ENCODE measurements at places on chromosomes 4 and X. TPM values are rescaled to one million over a fixed set of nuclear protein-coding genes. Genes with fewer than 3 reads are reported as not detected.

The ARMCX4 gene
- total RNA-seq = 4.5 TPM

The POLA1 gene
- total RNA-seq = 23.0 TPM

The CXorf49B gene
- not detected for total RNA-seq

The UCP1 gene
- total RNA-seq = not detected

The SNCA gene
- total RNA-seq = 67.6 TPM

The DHX15 gene
- total RNA-seq = 145 TPM

The HERC3 gene
- 15.3 TPM for total RNA-seq

The XG gene
- 0.49 TPM for total RNA-seq

The P2RY4 gene
- total RNA-seq = not detected

The PFKFB1 gene
- not detected for total RNA-seq

The MAGEA10 gene
- total RNA-seq = not detected

The AWAT2 gene
- not detected for total RNA-seq

The IRS4 gene
- total RNA-seq = not detected

The LANCL3 gene
- 3.5 TPM for total RNA-seq

The ACE2 gene
- total RNA-seq = not detected

The ARMCX2 gene
- 20.7 TPM for total RNA-seq

The GC gene
- not detected for total RNA-seq

The RNF128 gene
- total RNA-seq = not detected

The CXCR3 gene
- not detected for total RNA-seq

The LGI2 gene
- total RNA-seq = not detected

The FREM3 gene
- 0.20 TPM for total RNA-seq

The C1QTNF7 gene
- not detected for total RNA-seq

The FAM149A gene
- total RNA-seq = 0.47 TPM

The AVPR2 gene
- 0.47 TPM for total RNA-seq

The ARMCX1 gene
- total RNA-seq = 23.5 TPM

The RHOXF2 gene
- not detected for total RNA-seq

The ASB5 gene
- total RNA-seq = not detected

The HTN3 gene
- total RNA-seq = not detected

The TMEM164 gene
- total RNA-seq = 20.4 TPM

The PNCK gene
- not detected for total RNA-seq

The HOPX gene
- total RNA-seq = 27.2 TPM

The SHROOM3 gene
- 1.0 TPM for total RNA-seq

The HAUS3 gene
- 10.8 TPM for total RNA-seq

The DDX3X gene
- 233 TPM for total RNA-seq

The RXFP1 gene
- not detected for total RNA-seq

The MAGEE2 gene
- total RNA-seq = not detected

The STARD8 gene
- total RNA-seq = 16.6 TPM

The GPR119 gene
- not detected for total RNA-seq

The MAGEB10 gene
- not detected for total RNA-seq

The TCEAL9 gene
- 102 TPM for total RNA-seq

The MAGEC2 gene
- not detected for total RNA-seq

The RBM46 gene
- total RNA-seq = not detected

The CENPVL1 gene
- total RNA-seq = not detected

The TLR8 gene
- not detected for total RNA-seq

The PDS5A gene
- 54.2 TPM for total RNA-seq

The ETNPPL gene
- 0.53 TPM for total RNA-seq

The GLRA3 gene
- total RNA-seq = not detected

The SSX3 gene
- total RNA-seq = not detected

The PDGFC gene
- total RNA-seq = 4.0 TPM

The APLN gene
- 583 TPM for total RNA-seq

The MAP7D2 gene
- 0.40 TPM for total RNA-seq

The TSPAN7 gene
- 2.7 TPM for total RNA-seq

The TLR1 gene
- 1.3 TPM for total RNA-seq

The CXorf51A gene
- total RNA-seq = not detected

The FGA gene
- total RNA-seq = not detected

The DUSP21 gene
- not detected for total RNA-seq

The DUX4 gene
- not detected for total RNA-seq

Data from mammary microvascular endothelial cell (primary cell).